ENCODE measurements at places on chromosomes 2 and 18.

GRCh38 chr2:11775384-11775783 is 29.0 kb downstream of the LPIN1 start:
- no peak for DNase-seq

DNA sequence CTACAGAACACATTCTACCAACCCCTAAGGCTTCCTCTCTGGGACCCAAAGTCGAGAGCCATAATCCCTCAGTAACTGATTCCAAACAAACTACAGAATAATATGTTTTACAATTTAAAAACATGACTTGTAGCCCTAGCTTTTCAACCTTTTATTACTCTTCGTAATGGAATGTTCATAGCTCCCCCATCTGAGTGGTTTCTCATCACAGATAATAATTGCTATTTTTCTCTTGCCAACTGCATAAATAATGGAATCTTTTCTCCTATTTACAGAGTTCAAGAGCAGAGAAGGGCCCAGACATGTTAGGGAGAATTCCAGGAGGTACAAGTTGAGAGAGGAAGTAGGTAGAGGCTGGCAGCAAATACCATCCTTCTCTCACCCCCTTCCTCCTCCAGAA is 59.9 kb upstream of the CERS6 start:
- DNase-seq: no peak

- DNase-seq: peak; percentile 95
These were observed 916 bp upstream of the PDCD1 start for GRCh38 chr2:241859436-241860183.

GRCh38 chr2:220162320-220162719 is 534.9 kb downstream of the SLC4A3 start:
- no peak for DNase-seq

DNA sequence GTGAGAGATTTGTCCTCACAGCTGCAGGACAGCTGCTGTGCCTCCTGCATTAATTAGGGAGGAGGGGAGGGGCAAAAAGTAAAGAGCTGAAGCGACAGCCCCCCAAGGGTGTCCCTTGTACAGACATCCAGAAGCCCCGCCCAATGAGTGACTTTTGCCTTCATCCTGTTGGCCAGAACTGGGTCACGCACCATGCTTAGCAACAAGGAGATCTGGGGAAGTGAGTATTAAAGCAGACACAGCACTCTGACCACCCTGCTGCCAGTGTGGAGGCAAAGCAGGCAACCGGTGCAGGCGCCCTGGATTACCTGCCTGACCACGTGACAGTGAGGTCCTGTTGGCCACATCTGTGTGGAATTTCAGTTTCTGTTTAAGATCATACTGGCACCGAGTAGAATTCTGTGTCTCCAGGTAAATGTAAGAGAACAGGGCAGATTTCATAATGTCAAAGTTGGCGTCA is 21.5 kb upstream of the BIN1 start:
- DNase-seq: peak; percentile 29

GRCh38 chr2:58156780-58157179 is 84.3 kb downstream of the FANCL start:
- no peak for DNase-seq

DNA sequence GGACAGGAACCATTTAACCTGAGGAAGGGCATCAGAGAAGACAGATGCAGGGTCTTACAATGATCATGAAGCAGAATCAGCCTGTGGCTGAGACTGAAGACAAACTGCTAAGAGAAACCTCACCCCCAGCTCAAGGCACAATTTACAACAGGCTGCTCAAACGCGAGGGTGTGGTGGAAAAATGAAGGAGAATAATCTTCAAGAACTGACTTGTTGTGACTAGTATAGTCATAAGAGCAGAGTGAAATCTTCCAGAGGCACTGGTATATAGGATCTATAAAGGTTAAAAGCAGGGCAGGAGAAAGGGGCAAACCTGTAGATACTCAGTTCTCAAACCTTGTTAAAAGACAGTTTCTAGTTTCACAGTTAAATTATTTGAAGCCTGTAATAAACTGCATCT is 1155.8 kb upstream of the TMEFF2 start:
- no peak for DNase-seq

GRCh38 chr2:98359986-98360385 is 13.7 kb downstream of the CNGA3 start:
- DNase-seq: no peak

GRCh38 chr2:8169443-8169842 is 512.4 kb upstream of the ID2 start:
- DNase-seq: no peak

- DNase-seq: peak; percentile 14
These were observed 22.0 kb downstream of the FAM178B start for GRCh38 chr2:96964221-96964905.

DNA sequence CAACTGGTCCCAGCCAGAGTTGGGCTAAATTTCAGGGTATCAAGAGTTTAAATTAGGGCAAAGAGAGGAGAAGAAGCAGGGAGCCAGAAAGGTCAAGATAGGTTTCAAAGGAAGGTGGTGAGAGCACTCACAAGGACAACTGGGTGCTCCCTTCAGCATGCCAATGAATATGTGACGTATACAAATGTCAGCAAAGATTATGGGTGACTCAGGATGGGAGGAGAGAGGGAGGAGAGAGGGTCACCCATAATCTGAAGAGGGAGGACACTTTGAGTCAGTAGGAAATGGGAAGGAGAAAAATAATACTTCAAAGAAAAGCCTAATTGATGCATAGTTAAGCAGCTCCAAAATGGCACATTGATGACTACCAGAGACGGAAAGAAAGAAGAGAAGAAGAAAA is 53.1 kb upstream of the ABCA12 start:
- DNase-seq: no peak

DNA sequence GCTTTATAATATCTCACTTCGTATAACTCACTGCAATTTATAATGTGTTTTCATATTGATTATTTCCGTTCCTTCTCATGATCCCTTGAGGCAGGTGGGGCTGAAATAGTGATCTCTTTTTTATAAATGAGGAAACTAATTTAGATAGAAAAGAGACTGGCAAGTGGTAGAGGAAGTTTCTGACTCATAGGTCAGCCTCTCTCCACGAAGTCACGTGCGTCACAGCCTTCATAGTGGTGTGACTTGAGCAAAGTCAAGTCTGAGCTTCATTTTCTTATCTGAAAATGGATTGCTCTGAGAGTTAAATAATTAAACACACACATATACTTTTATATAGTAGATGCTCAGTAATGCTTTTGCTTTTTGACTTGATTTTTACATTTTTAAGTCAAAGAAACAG is 19.9 kb downstream of the ABCG5 start:
- DNase-seq: peak; percentile 86

DNA sequence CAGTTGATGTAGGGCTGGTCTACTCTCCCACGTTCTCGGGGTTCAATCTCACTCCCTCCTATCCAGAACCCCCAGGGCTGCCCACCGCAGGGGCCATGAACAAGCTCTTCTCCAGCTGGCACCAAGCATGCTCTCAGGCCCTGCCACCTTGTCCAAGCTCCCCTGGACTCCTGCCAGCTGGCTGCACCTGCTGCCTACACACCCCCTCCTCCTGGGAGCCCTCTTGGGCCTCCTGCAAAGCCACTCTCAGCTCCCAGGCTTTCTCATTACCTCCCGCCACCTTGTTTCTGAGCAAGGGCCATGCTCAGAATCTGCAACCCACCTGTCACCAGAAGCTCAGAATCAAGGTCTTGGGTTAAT is 56.0 kb downstream of the HDAC4 start:
- no peak for DNase-seq

DNA sequence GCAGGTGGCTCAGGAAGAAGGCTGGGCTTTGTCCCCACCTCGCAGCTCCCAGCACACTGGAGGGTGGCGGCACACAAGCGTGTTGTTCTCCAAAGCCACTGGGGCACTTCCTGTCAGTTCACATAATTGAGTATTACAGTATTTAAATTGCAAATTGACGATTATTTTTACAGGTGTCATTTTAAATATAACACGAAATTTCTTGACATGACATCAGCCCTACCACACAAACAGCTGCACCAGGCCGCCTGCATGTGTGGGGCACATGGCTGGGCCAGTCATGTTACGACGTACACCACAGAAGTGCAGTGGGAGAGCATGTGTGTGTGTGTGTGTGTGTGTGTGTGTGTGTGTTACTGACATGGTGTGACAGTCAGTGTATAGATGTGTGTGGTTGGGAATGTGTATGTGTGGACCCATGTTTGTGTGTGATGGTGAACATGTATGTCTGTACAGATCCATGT is 155.6 kb downstream of the TTC32 start:
- DNase-seq: no peak

DNA sequence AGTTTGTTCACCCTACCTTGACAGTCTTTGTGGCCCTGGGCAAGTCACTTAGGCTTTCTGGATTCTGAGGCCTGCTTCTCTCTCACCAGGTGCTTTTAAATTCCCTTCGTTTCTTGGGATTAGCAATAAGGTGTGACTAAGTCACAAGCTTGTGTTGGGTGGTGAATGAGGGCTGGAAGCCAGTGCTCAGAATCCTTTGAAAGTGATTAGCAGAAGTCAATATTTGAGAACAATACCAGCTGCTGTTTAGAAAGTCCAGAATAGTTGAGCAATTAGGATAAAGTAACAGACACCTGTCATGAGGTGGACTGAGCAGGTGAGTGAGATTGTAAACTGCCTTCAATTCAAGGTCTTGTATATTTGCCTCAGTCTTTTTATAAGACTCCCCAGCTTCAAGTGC is 19.3 kb upstream of the MGAT5 start:
- DNase-seq: no peak

- DNase-seq: peak; percentile 92
These were observed 152.1 kb downstream of the PXDN start for GRCh38 chr2:1591978-1592907.

- DNase-seq: no peak
These were observed 356.9 kb downstream of the ZNF521 start for GRCh38 chr18:24995056-24995455.
